Neuronal stem cell (in vitro differentiated cells): ENCODE measurements at places on chromosomes 7 and 10.

GRCh38 chr10:3402187-3402751 is 229.7 kb upstream of the PITRM1 start:
- no peak for DNase-seq

DNA sequence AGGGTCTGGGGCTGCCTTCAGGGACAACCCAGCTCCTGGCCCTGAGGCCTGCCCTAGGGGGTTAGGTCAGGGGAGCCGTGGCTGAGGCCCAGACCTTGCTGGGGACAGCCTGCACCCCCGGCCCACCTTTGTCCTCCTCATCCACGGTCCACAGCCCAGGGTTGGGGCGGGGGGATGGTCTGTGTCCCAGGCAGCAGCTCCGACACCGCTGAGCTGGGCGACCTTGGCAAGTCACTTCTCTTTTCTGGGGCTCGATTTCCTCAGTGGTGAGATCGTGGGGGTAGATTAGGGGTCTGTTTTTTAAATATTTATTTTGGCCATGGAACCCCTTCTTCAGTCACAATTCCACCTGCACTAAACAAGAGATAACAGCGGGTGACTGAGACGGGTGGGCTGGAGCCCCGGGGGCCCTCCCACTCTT is 30.9 kb downstream of the DNAJB12 start:
- no peak for DNase-seq

DNA sequence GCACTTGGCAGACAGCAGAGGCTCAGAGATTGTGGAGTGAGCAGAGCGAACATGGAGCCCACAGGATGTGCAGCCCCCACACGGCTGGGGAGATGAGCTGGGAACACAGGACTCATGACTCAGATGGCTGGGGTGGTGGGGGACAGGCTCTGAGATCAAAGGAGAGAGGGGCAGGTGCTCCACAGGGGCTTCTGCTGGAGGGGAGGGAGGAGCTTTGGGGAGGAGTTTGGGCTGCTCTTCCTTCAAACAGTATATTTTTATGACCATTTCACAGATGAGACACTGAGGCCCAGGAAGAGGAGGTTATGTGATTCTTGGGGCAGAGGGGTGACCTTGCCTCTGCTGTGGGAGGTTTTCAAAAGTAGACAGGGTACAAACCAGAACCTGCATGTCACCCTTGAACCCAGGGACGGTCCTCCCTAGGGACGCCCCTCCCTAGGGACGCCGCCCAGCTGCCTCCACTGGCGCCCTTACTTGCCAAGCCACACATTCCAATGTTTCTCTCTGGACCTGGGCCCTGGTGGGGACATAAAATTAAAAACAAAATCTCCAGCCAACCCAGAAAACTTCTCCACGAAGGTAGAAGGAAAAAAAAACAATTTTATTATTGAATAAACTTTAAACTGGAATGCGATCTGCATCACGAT is 981 bp upstream of the CRYGN start:
- DNase-seq = no peak

DNA sequence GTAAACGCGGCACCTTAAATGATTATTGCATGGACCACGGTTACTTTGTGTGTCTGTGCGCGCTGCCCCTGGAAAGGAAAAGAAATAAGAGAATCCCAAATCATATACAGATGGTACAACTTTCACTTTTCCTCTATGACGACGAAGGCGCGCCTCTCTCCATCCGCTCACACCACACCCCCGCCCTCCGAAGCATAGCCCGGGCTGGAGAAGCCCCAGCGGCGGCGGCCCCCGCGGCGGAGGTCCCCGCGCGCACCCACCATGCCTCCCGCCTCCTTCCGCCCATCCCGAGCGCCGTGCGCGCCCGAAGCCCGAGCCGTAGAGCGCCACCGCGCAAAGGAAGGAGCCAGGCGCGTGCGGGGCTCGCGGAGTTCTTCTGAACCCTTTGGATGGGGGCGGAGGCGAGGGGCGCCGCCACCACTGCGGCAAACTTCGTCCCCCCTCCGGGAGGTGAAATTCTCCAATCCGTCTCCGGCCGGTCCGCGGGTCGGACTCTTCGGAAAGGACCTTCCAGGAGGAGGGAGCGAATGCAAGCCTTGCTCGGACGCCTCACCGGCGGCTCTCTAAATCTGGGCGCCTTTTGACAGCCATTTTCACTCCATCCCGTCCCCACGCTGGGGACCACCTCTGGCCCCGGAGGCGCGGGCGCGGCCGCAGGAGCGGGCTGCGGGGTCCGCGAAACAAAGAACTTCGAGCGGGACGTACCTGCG is 588 bp downstream of the GLI3 start:
- DNase-seq = no peak

- no peak for DNase-seq
Observed at GRCh38 chr7:22587322-22587721, 87.3 kb upstream of the STEAP1B start.

DNA sequence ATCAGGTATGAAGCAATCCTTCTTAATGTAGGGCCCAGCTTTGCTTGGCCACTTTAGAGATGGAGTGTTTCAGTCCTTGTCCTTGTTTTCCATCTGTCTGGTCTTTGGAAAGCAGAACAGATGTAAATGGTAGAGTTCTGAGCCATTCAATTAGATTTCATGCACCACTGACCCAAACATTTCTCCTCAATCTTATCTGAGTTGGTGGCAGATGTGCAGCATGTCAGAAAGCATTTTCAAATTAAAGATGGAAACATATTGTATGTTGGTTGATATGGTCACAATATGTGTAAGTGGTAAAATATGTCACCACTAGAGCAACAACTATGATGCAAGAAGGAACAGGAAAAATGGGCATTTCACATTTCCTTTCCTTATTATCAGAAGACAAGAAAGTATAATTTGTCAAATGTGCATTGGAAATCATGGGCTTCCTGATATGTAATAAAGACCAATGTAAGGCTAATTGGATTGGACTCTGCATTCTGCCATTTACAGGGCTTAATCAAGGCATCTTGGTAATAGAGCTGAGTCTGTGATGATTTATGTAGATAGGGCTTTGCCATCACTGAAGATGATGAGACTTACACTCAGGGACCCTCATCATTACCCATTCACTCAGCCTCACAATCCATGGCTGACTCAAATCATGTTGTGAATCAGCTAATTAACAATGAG is 750.7 kb downstream of the NRG3 start:
- no peak for DNase-seq

- no peak for DNase-seq
Observed at GRCh38 chr7:117951691-117952280, 78.5 kb upstream of the CTTNBP2 start.

GRCh38 chr7:157753713-157754415 is 417.1 kb downstream of the DNAJB6 start:
- no peak for DNase-seq

GRCh38 chr10:70514591-70514990 is 36.0 kb downstream of the PALD1 start:
- no peak for DNase-seq

DNA sequence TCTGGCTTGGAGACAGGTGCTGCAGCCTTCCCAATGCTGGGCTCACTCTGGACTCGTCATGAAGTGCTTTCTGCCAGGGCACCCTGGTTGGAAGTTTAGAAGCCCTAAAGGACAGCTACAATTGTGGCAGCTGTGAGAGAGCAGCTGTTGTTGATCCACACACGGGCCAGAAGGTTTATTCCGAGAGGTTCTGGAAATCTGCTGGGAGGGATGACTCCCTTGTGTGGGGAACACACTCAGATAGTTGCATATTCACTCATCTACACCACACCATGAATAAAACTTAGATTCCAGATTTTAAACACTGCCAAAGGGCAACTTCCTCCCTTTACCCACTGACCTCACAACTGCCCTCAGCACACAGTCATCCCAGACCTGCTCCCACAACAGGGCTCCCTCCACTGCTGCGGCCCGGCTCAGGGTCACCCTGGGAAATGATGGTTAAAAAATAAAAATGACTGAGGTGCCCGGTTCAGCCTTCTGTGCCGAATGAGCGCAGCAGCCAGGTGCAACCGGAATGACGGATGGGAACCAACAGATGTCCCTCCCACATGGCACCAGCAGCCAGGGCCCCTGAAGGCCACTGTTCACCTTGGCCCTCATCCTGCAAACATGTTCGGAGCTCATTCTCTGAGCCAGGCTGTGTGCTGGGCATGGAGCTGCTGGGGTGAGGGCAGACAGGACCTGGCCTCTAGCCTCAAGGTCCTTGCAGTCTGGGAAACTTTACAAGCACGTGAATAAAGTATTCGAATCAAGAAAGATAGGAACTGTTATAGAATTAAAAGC is 40.2 kb downstream of the ASB13 start:
- DNase-seq = no peak

- no peak for DNase-seq
Observed at GRCh38 chr7:130363026-130363847, 17.1 kb upstream of the CPA1 start.

- no peak for DNase-seq
Observed at GRCh38 chr7:159056737-159057136, 87.9 kb downstream of the VIPR2 start.

GRCh38 chr7:4134204-4134603 is 547.9 kb upstream of the FOXK1 start:
- DNase-seq = no peak

- DNase-seq = no peak
Observed at GRCh38 chr7:74376256-74377036, 77.3 kb upstream of the GTF2IRD1 start.

GRCh38 chr10:64385355-64385754 is 864.2 kb downstream of the REEP3 start:
- no peak for DNase-seq

DNA sequence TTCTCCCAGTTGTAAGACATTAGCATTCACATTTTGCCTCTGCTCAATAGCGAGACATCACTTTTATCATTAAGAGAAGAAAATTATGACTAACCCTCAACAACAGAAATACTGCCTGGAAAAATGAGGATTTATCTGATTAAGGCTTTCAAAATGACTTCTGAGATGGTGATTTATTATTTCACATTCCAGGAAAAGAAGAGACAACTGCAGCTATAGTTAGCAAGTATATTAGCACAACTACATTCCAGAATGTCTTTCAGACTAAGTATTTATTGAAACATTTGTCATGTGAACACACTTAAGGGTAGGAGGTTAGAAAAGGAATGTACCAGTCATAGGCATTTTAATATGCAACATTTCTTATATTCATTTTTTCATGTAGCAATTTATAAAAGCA is 162.0 kb downstream of the IQUB start:
- no peak for DNase-seq

- DNase-seq = no peak
Observed at GRCh38 chr7:147014286-147014955, 897.8 kb downstream of the CNTNAP2 start.

GRCh38 chr10:49655099-49655498 is 24.4 kb upstream of the C10orf53 start:
- no peak for DNase-seq

GRCh38 chr10:3511483-3511882 is 273.5 kb downstream of the KLF6 start:
- DNase-seq = no peak

DNA sequence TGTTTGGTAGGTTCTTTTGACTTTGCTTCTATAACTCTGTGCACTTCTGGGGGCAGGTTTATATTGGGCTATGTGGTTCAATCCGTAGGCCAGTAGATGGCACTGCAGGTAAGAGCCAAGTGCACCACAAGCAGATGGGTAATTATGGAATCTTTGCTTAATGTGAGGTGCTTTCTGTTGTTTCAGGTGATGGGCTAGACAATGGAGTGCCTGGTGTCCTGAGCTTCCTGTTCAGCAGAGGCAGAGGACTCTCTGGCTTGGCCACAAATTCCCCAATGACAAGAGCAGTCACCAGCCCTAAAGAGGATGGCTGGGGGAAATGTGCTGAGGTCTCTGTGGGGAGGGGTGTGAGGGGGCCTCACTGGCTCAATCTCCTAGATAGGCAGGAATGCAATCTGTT is 455.0 kb downstream of the CCSER2 start:
- DNase-seq = peak; percentile 39

- DNase-seq = no peak
Observed at GRCh38 chr7:149773446-149774236, at the start of gene ZNF467. ZNF467 (minus strand) TSS chr7:149773588; CDS start chr7:149771032, 2,556 bp downstream.

DNA sequence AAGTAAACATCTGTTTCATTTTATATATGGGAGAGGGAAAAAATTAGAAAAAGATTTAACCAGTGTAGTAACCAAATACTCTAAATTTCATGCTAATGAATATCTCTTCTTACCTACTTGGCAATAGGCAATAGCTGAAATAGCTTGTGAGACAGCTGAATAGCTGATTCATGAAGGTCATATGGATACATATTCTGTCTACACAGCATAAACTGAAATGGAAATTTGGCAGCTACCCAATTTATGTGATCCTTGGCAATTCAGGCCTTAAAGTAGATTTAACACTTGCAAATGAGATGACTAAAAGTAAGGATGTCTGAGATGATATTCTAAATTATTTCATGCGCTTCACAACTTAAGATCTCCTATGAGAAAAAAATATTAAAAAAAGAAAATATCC is 261.2 kb upstream of the SEMA3A start:
- DNase-seq = no peak

- DNase-seq = no peak
Observed at GRCh38 chr10:106746868-106747267, 417.6 kb downstream of the SORCS1 start.

DNA sequence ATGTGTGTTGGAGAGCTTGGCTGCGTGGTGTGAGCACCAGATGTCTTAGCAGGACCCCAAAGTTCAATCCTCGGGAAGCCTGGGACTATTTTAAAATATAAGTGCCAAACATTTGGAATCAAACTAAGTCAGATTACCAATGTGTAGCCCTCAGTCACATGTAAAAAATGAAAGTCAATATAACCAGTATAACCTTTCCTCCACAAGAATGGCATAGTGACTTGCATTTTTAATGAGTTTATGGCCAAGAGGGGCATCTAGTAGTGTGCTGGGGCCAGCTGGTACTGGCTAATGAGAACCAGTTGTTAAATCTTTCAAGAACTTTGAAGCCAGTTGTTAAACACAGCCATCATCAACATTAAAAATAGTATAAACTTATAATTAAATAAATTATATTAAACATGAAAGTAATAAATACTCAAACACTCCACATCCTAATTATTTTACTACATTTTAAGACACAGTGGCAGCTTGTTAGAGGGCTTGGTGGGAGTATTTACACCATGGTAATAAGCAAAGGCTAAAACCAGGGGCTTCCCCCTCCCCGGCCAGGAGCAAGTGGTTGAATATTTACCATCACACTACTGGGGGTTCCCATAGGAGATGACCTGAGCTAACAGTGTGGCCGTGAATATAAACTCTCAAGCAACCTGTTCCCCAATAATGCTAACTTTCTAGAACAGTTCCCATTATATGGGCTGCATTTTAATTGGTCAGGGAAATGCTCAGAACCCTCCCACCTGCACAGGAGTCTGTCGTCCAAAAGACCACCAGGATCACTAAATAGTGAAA is 7.9 kb upstream of the FAM170B start:
- DNase-seq = no peak

GRCh38 chr7:27362026-27362425 is 119.4 kb downstream of the EVX1 start:
- DNase-seq = no peak
